ENCODE measurements at places on chromosomes 2 and 18.

DNA sequence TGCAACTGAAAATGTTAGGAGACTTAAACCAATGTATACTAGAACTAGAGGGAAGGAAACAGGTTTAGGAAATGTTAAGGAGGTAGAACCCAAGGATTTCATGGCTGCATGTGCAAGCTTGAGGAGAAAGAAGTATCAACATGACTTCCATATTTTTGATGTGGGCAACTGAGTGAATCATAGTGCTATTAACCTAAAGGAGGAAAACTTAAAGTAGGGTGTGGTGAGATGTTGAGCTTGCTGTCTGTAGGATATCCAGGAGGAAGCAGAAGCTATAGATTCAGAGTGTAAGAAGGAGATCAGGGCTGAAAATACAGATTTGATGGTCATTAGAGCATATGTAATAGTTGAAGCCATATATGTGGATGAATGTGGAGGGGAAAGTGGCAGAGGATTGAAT, 31.5 kb downstream of the NDC80 start:
- no peak for DNase-seq

DNA sequence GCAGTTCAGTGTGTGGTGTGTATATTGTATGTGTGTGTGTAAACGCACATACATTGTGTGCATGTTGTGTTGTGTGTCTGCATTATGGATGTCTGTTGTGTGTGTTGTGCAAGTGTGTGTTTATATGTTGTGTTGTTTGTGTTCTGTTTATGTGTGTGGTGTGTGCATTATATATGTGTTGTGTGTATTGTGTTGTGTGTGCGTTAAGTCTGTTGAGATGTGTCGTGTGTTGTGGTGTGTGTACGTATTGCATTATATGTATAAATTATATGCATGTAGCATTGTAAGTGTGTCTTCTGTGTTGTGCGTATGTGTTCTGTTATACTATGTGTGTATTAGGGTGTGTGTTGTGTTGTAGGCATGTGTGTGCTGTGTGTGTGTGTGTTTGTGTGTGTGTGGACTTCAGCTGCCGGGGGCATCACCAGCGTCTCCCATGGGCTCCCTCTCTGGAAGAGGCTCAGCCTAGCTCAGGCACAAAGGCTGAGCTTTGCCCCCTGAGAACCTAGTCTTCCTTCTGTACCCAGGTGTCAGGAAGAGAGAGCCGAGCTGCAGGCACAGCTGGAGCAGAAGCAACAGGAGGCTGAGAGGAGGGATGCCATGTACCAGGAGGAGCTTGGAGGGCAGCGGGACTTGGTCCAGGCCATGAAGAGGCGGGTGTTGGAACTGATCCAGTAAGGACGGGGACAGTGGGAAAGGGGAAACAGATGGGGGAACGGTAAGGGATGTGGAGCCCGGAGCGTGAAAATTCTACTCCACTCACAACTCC, 13.7 kb downstream of the RUFY4 start:
- DNase-seq = no peak

DNA sequence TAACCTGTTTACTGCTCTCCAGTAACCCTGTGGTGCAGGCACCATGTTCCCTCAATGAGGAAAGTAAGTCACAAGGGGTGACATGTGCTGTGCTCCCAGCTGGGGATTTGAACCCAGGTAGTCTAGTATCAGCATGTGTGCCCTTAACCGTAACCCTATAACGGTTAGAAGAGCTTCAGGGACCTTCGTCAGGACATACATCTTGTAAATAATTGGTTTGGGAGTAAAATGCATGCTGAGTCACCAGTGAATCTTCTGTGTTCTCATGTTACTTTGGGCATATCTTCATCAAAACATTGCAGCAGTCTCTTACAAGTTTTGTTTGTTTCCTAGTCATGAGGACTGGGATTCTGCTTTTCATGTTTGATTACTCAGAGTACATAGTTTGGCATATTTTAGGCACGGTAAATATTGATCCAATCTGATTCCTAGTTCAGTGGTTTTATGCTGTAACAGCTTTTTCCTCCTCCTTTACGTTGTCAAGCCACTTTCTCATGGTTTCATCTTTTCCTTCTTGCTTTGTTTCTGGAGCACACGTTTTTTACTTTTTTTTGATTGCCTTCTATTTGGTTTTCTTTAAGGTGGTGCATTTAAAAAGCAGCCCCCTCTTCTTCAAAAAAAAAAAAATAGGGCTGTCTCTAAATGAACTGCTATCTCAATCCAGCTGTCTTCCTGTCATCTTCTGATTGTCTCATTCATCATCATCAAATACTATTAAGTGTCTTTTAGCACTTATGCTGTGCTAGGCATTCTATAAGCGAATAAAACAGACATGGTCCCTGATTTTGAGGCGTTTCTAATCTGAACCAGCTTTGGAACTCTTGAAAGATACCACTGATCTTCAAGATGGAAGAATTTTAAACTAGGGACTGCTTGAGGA, 50.4 kb downstream of the CLIP4 start:
- no peak for DNase-seq

GRCh38 chr2:202072226-202072625, 829 bp upstream of the KIAA2012 start:
- no peak for DNase-seq

DNA sequence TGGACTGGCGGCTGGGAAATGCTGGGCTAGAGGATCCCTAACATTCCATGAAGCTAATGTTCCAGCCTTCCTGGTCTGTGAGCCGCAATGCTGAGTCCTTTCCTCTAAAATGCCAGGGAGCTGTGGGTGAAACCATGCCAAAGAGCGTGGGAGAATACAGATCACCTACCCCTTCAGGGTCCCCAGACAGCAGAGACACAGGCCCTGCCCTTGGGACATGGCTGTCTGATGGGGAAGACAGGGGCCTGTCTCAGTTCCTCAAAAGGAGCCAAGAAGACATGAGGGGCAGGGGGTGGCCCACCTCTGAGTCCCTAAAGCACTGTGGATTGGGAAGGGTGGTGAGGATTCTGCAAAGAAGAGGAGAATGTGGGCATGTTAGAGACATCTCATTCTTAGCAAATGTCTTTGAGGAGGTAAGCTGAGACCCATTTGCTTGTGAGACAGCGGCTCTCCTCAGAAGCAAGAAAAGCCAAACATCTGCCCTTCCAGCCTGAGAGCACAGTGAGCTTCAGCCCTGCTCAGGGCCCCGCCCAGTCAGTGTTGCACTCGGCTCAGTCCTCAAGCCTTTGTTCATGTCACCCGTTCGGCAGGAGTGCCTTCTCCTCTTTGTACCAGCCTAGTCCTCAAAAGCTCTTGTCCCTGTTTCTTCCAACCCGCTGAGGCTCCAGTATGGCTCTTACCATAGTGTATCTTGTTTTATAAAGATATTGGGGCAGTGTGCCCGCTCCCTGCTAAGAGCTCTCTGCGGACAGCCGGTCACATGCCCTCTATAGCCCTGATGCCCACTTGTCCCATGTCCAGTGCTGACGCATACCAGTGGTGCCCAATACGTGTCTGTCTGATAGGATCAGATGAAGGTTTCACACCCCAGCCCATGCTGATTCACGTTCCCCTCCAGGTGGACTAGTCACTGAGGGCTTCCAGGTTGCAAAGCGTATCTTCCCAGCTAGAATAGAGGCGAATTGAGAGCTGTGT, 286.2 kb downstream of the CYP26B1 start:
- DNase-seq = no peak

DNA sequence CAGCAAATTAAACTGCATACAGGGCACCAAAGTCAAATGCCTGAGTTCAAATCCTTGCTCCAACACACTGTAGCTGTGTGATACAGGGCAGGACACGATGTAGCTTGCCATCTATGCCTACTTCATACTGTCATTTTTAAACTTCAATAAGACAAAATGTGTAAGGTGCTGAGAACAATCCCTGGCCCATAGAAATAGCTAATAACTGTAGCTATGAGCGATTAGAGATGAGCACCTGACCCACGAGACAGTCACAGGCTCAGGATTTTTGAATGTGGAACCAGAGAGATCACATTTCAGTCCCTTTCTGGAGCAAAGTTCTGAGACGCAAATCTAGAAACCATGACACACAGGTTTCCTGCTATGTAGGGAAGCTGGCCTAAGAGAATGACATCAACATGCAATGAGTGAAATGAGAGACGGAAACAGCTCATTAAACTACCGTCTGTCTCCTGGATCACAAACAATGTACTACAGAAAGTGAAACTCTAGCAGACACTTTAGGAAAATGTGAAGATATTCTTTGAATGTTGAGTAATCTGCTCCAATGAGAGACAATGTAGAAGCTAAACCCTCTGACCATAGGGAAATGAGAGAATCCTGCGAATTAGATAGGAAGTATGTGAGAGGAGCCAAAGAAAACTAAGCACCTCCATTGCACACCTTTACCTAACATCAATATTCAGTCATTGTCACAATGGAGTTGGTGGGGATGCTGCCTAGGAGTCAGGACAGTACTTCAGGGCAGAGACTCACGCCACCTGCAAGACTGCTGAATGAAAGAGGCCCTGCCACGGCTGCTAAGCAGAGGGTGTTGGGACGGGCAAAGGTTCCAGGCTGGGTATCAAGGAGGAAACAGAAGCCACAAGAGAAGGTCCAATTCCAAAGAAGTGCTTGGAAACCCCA, 25.5 kb downstream of the B4GALT6 start:
- DNase-seq = no peak

All from activated CD8-positive, alpha-beta memory T cell treated with anti-CD3 and anti-CD28 coated beads for 48 hours (primary cell).